ENCODE measurements at places on chromosomes 16 and 17. TPM values are rescaled to one million over a fixed set of nuclear protein-coding genes. Genes with fewer than 3 reads are reported as not detected.

RUNDC3A gene
- 0.11 TPM for total RNA-seq

B9D1 gene
- 7.8 TPM for total RNA-seq

USP43 gene
- 0.25 TPM for total RNA-seq

KRT20 gene
- not detected for total RNA-seq

HES7 gene
- total RNA-seq, result 3.2 TPM

LGALS9B gene
- not detected for total RNA-seq

CA4 gene
- total RNA-seq, result not detected

GRCh38 chr17:40580140-40580539, 14.9 kb upstream of the CCR7 start:
- H3K27ac ChIP-seq, result peak overlapping the region; percentile 38
- H3K27me3 ChIP-seq, result no peaks in the 10 kb centered on the region
- H3K36me3 ChIP-seq, result peaks cover 25% of the 10 kb centered on the region

DNA sequence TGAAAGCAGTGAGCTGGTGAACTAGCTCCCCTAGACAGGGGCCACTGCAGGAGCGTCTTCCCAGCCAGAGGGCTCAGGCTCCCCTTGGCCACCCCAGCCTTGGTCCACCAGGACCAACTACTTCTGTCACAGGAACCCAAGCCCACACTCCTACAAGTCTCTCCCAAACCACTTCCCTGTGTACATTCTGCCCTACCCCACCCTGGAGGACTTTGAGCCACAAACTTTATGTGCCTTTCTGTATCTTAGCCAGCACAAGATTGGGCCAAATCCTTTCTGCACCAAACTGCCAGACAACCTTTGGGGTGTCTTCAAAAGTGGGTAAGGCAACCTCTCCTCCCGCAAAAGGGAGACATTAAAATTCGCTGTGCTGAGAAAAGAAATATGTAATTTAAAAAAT, 31.6 kb downstream of the EFCAB5 start:
- no peaks in the 10 kb centered on the region for H3K36me3 ChIP-seq
- H3K27ac ChIP-seq, result no peak overlapping the region
- no peak for DNase-seq
- H3K4me3 ChIP-seq, result no peak overlapping the region

DNA sequence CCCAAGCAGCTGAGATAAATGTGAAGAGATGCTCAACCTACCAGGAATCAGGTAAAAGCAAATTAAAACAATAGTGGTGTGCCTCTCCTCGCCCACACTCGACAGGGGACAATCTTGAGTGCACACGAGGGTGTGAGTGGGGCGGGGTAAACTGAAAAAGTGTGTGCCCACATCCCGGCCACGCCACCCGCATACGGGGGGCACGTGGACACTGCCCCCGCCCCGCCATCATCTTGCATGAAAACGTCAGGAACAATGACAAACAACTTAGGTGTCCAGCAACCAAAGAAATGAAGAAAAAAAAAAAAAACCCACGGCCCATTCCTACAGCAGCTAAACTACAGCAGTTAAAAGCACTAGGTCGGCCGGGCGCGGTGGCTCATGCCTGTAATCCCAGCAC, 14.1 kb downstream of the PEMT start:
- H3K27me3 ChIP-seq, result no peaks in the 10 kb centered on the region
- H3K36me3 ChIP-seq, result no peaks in the 10 kb centered on the region
- no peaks in the 10 kb centered on the region for H3K4me1 ChIP-seq

DNA sequence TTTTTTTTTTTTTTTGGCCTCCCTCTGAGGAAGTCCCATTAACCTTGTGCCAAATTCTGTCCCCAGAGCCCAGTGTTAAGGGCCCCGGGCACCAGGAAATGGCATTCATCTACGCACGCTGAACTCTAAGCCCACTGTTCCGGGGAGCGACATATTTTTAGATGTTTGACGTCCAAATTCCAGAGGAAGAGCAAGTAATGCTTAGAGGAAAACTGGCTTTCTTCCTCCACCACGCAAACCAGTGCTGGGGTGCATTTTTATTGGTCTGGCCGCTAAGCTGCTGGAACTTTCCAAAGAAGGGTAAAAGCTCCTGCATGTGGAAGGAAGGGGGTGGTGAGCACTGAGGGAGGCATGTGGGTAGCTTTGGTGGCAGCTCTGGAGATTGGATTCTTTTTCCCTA, 8.3 kb downstream of the WFDC1 start:
- H3K27ac ChIP-seq, result no peak overlapping the region
- no peaks in the 10 kb centered on the region for H3K4me1 ChIP-seq
- no peak overlapping the region for H3K4me3 ChIP-seq
- peaks cover 4% of the 10 kb centered on the region for H3K27me3 ChIP-seq

- no peak overlapping the region for H3K27ac ChIP-seq
- H3K27me3 ChIP-seq, result no peaks in the 10 kb centered on the region
- no peaks in the 10 kb centered on the region for H3K36me3 ChIP-seq
Observed at GRCh38 chr16:5982979-5983378, 885.4 kb upstream of the EEF2KMT start.

DNA sequence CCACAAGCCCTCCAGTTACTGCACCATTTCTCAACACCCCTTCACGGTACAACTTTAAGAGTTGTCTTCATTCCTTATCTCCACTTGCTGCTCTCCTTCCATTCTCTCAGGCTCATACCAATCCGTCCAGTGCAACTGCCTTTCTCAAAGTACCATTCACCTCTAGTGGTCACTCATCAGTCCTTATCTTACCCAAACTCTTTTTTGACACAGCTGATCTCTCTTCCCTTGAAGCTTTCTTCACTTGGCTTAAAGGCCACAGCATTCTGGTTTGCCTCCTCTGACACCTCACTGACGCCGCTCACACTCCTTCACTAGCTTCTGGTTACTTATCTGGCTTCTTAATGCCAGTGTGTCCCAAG, 24.9 kb downstream of the UBE2G1 start:
- DNase-seq, result no peak
- peaks cover 4% of the 10 kb centered on the region for H3K36me3 ChIP-seq
- H3K27ac ChIP-seq, result no peak overlapping the region
- H3K4me1 ChIP-seq, result peaks cover 27% of the 10 kb centered on the region
- H3K27me3 ChIP-seq, result no peaks in the 10 kb centered on the region
- H3K4me3 ChIP-seq, result no peak overlapping the region

- H3K36me3 ChIP-seq, result peaks cover 7% of the 10 kb centered on the region
- no peak for DNase-seq
- H3K4me1 ChIP-seq, result no peaks in the 10 kb centered on the region
- H3K27me3 ChIP-seq, result no peaks in the 10 kb centered on the region
Observed at GRCh38 chr17:8875436-8875835, 8.0 kb upstream of the PIK3R6 start.

DNA sequence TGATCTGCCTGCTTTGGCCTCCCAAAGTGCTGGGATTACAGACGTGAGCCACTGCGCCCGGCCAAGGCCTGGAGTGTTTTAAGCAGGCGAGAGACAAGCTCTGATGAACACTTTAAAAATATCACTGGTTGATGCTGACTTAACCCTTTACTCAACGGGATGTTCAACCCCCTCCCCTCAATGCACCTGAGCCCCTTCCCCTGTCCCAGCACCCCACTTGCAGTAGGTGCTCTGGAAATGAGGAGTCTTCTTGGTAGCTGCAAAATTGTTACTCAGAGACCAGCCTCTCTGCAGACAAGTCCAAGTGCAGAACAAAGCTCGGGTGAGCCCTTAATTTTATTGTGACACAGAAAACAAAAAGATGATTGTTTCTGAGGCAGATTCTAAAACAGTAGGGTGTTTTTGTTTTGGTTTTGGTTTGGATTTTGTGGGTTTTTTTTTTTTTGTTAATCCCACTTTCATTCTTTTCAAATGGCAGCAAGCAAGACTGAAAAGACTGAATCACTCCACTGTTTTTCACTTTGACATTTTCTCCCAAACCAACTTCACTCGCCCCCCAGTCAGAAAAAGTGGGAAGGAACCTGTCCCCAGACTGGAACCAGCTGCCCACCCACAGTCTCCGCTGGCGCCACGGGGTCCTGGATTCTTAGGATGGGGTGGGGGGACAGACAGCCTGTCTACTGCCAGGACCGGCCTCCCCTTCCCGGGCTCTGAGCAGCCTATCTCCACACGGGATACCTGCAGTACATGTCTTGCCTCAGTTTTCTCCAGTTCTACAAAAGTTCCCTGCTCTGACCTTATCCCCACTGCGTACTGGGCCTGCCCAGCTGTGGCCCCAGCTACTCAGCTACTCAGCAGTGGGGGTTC, 5.2 kb upstream of the PLLP start:
- H3K36me3 ChIP-seq, result no peaks in the 10 kb centered on the region
- DNase-seq, result no peak
- H3K4me1 ChIP-seq, result peaks cover 19% of the 10 kb centered on the region
- no peak overlapping the region for H3K4me3 ChIP-seq
- H3K27ac ChIP-seq, result peak overlapping the region; percentile 26
- H3K27me3 ChIP-seq, result no peaks in the 10 kb centered on the region

GRCh38 chr16:87853411-87854052, 15.8 kb downstream of the SLC7A5 start:
- H3K36me3 ChIP-seq, result peaks cover 74% of the 10 kb centered on the region
- H3K4me3 ChIP-seq, result peak overlapping the region; percentile 55
- peak overlapping the region; percentile 92 for H3K27ac ChIP-seq
- no peaks in the 10 kb centered on the region for H3K27me3 ChIP-seq

DNA sequence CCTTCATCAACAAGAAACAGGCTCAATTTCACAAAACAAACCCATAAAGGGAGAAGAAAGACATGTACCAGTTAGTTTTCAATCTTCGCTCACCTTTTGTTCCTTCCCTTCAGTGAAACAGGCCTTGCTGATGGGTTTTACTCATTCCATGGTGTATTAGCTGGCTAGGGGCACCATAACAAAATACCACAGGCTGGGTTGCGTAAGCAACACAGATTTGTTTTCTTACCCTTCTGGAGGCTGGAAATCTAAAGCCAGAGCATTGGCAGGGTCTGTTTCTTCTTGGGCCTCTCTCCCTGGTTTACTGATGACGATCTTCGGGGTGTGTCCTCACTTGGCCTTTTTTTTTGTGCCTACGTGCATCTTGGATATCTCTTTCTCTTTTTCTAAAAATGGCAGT, 383.4 kb upstream of the RBFOX1 start:
- no peaks in the 10 kb centered on the region for H3K4me1 ChIP-seq
- DNase-seq, result no peak
- H3K27ac ChIP-seq, result no peak overlapping the region
- no peaks in the 10 kb centered on the region for H3K27me3 ChIP-seq
- H3K36me3 ChIP-seq, result no peaks in the 10 kb centered on the region

- no peak overlapping the region for H3K27ac ChIP-seq
- no peak for DNase-seq
- H3K36me3 ChIP-seq, result peaks cover 4% of the 10 kb centered on the region
Observed at GRCh38 chr16:81466356-81466980, 21.9 kb downstream of the CMIP start.

- no peaks in the 10 kb centered on the region for H3K36me3 ChIP-seq
- no peak overlapping the region for H3K4me3 ChIP-seq
- H3K27me3 ChIP-seq, result peaks cover 77% of the 10 kb centered on the region
- DNase-seq, result no peak
- peaks cover 10% of the 10 kb centered on the region for H3K4me1 ChIP-seq
- no peak overlapping the region for H3K27ac ChIP-seq
Observed at GRCh38 chr17:48751733-48752398, 23.3 kb upstream of the HOXB13 start.

DNA sequence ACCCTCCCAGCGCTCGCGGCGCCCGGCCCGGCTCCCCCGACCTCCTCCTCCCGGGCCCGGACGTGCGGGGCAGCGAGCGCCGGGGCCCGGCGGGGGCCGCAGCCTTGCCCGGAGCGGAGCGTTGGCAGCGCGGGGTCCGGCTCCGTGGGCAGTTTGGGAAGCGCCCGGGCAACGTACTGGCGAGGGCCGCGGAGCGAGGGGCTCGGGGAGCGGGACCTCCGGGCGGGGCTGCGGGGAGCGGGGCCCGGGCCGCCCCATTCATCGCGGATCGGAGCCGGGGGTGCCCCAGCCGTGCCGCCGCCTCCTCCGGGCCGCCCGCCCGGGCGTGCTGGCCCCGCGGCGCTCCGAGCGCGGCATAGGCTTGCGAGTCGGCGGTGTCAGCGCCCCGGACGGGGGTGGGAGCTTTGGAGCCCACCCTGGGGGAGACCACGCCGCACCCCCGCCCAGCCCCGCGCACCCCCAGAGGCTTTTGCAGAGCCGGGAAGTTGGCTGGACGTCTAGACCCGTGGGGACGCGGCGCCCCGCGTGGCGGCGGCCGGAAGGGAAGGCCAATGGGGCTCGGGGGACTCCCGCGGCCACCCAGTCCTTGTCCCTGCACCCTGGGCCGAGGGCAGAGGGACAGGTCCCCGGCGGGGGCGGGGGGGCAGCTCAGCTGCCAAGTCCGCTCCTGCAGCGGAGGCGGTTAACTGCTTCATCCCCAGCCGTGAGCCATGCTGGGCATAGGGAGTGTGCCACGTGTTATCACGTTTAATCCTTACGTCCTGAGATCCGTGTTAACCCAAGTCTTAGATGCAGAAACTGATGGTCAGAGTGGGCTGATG, 852 bp downstream of the ZNF469 start:
- no peak overlapping the region for H3K4me3 ChIP-seq
- no peak overlapping the region for H3K27ac ChIP-seq

- peak overlapping the region; percentile 45 for H3K27ac ChIP-seq
- H3K4me1 ChIP-seq, result peaks cover 54% of the 10 kb centered on the region
- H3K27me3 ChIP-seq, result peaks cover 2% of the 10 kb centered on the region
- peaks cover 33% of the 10 kb centered on the region for H3K36me3 ChIP-seq
- DNase-seq, result peak; percentile 68
- H3K4me3 ChIP-seq, result peak overlapping the region; percentile 68
Observed at GRCh38 chr17:6651919-6652452, 424 bp downstream of the C17orf100 start.

- H3K4me3 ChIP-seq, result no peak overlapping the region
- no peak for DNase-seq
- peaks cover 49% of the 10 kb centered on the region for H3K36me3 ChIP-seq
- no peaks in the 10 kb centered on the region for H3K27me3 ChIP-seq
Observed at GRCh38 chr16:57231821-57232350, 13.2 kb upstream of the ARL2BP start.

GRCh38 chr17:38746849-38747462, 1.2 kb downstream of the PCGF2 start:
- peak overlapping the region; percentile 28 for H3K4me3 ChIP-seq
- no peak for DNase-seq
- peaks cover 3% of the 10 kb centered on the region for H3K36me3 ChIP-seq
- no peak overlapping the region for H3K27ac ChIP-seq
- peaks cover 36% of the 10 kb centered on the region for H3K27me3 ChIP-seq

Data from activated CD4-positive, alpha-beta T cell treated with anti-CD3 and anti-CD28 coated beads for 36 hours (primary cell).